ENCODE measurements at places on chromosomes 2 and 18.

DNA sequence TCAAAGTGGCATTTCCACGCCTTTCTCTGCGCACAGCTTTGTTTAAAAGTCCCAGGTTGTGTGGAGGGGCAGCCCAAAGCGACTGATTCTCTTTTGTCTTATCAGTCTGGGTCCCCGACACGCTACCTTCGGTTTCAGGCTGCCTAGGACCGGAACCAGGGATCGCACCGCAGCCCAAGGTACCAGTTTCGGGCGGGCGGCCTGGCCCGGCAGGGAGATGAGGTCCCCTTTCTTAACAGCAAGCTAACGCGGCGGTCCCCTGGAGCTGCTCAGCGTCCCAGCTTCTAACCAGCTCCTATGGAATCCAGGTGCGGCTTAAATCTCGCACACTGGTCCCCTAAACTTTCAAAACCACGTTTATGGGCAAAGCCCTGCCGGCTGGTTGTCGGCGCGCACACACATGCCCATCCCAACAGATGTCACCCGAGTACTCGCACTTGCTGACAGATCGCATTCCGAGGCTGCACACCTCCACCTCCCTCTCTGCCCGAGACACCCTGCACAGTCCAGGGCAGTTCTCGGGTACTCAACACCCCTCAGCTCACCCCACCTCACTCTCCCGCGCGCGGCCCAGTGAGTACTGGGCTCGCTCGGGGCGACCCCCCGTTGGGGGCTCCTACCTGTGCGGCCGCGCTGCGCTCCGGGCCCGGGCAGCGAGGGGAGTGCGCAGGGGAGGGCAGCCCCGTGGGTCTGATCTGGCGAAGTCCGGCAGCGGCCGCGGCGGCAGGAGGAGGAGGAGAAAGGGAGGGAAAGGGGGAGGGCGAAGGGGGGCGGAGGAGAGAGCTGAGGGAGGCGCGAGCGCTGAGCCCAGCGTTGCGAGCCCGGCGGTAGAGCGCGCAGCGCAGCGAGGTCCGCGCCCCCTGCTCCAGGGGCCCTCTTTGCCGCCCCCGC, at the start of gene EFEMP1:
EFEMP1 (minus strand) TSS at position 692 of the 891 bp plus-strand sequence. CDS start 1,342 bp downstream, outside the sequence.
- peak; percentile 23 for DNase-seq

DNA sequence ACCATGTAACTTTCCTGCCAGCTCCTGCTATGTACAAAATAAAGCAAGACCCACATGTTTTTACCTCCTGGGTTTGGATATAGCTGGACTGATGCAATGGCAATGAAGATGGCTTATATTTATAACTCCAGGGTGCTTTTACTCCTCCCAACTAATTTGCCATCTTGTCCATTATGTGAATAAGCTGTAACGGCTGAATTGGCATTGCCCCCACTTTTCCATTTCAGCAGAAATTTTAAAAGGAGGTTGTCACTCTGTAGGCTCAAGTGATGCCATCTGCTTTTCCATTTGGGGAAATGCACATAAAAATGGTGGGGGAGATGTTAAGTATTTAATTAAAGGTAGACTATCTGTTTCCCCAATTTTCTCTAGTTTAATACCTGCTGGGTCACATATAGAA, 345.5 kb downstream of the ERBB4 start:
- DNase-seq: no peak

GRCh38 chr2:191204433-191204832, 40.8 kb upstream of the MYO1B start:
- DNase-seq: no peak

DNA sequence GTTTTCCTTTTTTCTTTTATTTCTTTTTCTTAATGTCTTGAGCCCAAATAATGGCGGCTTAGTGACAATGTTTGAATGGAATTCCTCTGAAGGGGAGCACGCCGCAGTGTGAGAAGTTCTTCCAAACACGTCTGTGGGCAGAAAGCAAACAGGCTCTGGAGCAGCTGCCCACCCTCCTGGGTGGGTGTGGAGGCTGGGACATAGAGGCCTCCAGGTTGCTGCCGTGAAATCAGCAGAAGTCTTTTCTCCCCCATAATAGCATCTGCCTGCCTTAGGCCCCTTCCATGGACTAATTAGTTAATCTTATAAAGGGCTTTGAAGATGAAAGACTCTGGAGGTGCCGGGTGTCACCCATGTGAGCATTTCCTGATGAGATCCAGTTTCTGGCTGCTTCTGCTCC, 213.9 kb downstream of the SH3RF3 start:
- no peak for DNase-seq

GRCh38 chr2:27703638-27704341, 40.1 kb downstream of the SLC4A1AP start:
- peak; percentile 44 for DNase-seq

DNA sequence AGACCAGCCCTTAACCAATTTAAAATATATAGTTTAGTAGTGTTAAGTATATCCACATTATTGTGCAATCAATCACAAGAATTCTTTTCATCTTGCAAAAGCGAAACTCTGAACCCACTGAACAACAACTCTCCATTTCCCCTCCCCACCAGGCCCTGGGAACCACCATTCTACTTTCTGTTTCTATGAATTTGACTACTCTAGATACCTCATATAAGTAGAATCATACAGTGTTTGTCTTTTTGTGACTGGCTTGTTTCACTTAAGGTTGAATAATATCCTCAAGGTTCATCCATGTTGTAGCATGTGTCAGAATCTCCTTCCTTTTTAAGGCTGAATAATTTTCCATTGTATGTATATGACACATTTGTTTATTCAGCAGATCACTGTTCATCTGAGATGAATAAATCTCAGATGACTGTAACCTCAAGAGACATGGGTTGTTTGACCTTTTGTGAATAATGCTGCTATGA, 8.1 kb upstream of the SOS1 start:
- DNase-seq: no peak

- no peak for DNase-seq
Observed at GRCh38 chr2:101327863-101328394, 19.4 kb upstream of the RNF149 start.

DNA sequence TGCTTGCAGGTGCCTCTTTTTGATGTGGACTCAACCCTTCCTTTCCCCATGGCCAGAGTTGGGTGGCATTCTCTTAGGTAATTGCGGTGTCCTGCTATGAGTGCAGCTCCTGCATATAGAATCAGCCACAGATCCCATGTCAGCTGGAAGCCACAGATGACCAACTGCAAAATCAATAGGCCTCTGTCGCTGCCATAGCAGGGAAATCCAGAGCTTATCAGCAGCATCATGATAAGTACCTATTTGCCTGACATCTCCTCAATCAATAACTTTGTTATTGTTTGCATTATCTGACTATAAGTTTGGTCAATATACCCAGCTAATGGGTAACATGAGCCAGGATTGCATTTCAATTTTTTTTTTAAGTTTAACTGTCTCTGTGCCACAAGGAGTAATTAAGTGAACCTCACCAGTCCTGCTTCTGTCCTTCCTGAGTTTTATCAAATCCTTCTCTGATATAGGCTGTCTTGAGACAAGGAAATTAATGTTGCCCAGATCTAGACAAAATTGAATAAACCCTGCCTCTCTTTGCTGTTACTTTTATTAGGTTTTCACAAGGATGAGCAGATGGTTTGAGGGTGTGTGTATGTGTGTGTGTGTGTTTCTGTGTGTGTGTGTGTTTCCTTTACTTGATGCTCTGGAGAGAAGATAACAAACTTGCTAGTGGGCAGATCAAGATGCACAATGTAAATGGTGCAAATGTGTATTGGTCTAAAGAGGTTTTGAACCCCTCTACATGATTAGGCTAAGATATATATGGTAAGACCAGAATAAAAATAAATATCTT, 59.6 kb upstream of the CREB1 start:
- no peak for DNase-seq

- no peak for DNase-seq
Observed at GRCh38 chr2:47497843-47498460, 95.0 kb downstream of the MSH2 start.

GRCh38 chr2:67311536-67311935, 85.6 kb upstream of the ETAA1 start:
- no peak for DNase-seq

- no peak for DNase-seq
Observed at GRCh38 chr2:11787991-11788390, 41.6 kb downstream of the LPIN1 start.

DNA sequence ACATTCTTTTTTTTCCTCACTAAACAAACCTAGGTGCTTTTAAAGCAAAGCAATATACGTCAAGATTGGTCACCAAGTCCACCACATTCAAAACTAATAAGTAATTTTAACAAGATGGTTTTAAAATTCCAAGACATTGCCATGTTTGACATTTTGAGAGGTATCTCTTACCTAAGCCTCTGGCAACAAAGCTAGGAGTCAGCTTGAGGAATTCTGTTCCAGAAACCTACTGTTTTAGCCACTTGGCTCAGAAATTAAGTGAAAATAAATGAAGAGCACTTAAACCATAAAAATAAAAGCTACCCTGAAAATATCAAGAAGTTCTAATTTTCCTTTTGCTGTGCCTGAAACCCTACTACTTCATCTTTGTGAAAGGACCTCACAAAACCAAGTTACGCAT, 30.0 kb upstream of the CHMP3 start:
- no peak for DNase-seq

- DNase-seq: no peak
Observed at GRCh38 chr2:189613077-189613636, 32.6 kb upstream of the SLC40A1 start.

DNA sequence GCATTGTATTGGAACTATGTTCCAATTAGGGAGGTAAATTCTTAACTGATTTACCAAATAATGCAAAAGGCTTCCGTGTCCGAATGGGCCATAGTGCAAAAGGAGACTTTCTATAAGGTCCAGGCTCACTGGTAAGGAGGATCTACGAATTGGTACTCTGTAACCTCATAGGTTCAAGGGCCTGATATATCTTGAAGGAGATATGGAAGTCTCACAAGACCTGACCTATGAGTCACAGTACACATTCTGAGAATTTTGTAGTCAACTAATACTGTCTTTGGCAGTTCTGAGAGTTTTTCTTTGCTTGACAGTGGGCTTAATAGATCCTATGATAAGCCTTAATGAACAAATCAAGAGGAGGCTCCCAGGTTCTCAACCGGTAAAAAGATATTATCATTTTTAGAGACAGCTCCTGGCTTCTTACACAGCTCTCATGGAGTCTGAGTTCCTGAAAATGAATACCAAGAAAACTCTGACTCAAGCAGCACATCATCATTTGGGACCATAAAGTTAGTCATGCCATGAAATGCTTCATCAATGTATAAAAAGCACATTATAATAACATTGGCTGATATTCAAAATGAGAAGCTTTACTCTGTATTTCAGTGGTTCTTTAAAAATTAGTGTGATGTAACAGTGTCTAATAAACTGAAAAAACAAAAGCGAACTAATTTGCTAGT, 1275.2 kb upstream of the CRIM1 start:
- DNase-seq: no peak

DNA sequence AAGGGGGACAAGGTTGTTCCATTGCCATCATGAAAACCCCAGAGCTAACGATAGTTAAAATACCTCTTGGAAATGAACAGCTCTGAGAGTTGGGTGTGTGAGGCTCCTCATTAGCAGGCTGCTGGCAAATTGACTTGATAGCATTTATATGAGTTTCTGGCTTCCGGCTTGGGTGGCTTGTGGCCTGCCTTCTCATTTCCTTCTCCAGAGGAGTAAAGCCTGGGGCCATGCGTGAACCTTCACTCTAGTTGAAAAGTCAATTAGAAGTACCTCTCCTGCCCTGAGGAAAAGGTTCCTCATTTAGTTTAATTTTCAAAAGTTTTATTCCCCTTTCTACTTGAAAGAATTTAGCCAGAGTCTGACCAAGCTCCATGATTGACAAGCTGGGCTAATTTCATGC, 67.1 kb downstream of the MGAT5 start:
- no peak for DNase-seq

- no peak for DNase-seq
Observed at GRCh38 chr2:173192071-173192470, 116.4 kb downstream of the MAP3K20 start.

GRCh38 chr2:203798296-203799087, 69.1 kb upstream of the CTLA4 start:
- DNase-seq: no peak

DNA sequence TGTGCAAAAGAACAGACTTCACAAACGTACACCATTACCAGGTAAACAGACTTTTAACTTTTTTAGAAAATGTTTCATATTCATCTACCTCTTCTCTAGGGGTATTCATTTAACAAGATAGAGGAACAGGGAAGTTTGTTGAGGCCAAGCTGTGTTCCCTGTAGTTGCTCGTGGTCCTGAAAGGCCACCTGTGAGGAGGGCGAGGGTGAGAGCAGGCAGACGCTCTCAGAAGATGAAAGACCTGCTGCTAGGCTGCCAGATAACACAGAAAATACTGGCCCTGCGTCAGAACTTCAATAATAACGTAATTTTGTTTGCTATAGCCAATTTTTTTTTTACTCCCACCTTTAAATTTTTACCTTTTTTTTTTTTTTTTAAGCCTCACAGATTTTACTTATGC, 42.0 kb downstream of the SOCS6 start:
- no peak for DNase-seq

DNA sequence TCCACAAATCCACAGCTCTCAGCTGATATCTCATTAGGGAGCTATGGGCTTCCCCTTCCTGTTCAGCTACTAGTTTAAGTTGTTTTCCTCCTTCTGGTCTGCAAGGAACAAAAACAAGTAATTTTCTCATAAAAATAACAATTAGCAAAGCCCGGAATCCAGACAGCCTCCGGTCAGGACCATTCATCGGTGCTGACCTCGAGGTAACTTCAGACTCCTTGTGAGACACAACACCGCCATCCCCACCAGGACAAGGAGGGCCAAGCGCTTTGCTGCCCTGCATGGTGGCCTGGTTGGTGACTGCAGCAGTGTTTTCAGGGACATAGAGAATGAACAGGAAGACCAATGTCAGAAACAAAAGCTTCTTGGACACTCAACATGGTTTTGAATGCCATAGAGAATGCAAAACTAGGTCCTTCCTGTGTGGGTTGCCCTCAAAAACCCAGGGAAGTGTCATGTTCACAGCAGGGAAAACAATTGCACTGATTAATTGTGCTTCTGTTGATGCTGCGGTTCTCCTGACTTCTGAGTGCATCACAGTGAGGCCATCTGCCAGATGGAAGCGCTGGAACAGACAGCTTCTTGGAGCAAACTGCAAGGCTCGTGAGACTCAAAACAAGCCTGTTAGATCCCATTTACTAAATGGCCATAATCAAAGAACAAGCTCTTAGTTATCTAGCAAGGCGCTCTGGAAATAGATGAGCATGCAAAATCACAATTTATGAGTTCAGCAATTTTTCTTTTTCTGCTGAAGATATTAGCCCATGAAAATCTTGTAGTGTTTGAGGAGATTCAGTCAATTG, 77.1 kb downstream of the HS1BP3 start:
- no peak for DNase-seq

All from GM12891 (cell line).